Immature natural killer cell (primary cell): ENCODE measurements at places on chromosomes 5 and 9. TPM values are rescaled to one million over a fixed set of nuclear protein-coding genes. Genes with fewer than 3 reads are reported as not detected.

CSF1R gene
- 10.4 TPM for polyA plus RNA-seq

TOR4A gene
- 13.9 TPM for polyA plus RNA-seq

TMEM250 gene
- polyA plus RNA-seq: 44.6 TPM

PCDHGA6 gene
- not detected for polyA plus RNA-seq

EPB41L4A gene
- polyA plus RNA-seq: 6.0 TPM

ZNF366 gene
- polyA plus RNA-seq: not detected

ANKRD31 gene
- not detected for polyA plus RNA-seq

FGF18 gene
- polyA plus RNA-seq: not detected

PCDHB2 gene
- polyA plus RNA-seq: not detected

GFI1B gene
- polyA plus RNA-seq: 1.6 TPM

NXNL2 gene
- not detected for polyA plus RNA-seq

- H3K4me3 ChIP-seq: no peak overlapping the region
- no peaks in the 10 kb centered on the region for H3K36me3 ChIP-seq
- no peak overlapping the region for H3K27ac ChIP-seq
- no peak for DNase-seq
- no peaks in the 10 kb centered on the region for H3K4me1 ChIP-seq
Observed at GRCh38 chr9:99635032-99635431, 186.7 kb upstream of the NR4A3 start.

GRCh38 chr9:101126556-101126955 is 98.0 kb downstream of the PLPPR1 start:
- no peak for DNase-seq
- H3K27me3 ChIP-seq: no peaks in the 10 kb centered on the region
- H3K36me3 ChIP-seq: no peaks in the 10 kb centered on the region
- no peak overlapping the region for H3K4me3 ChIP-seq
- no peak overlapping the region for H3K27ac ChIP-seq

- no peak for DNase-seq
- H3K4me1 ChIP-seq: peaks cover 100% of the 10 kb centered on the region
- H3K36me3 ChIP-seq: no peaks in the 10 kb centered on the region
- peaks cover 5% of the 10 kb centered on the region for H3K27me3 ChIP-seq
Observed at GRCh38 chr9:89528131-89528530, 30.2 kb upstream of the SEMA4D start.

DNA sequence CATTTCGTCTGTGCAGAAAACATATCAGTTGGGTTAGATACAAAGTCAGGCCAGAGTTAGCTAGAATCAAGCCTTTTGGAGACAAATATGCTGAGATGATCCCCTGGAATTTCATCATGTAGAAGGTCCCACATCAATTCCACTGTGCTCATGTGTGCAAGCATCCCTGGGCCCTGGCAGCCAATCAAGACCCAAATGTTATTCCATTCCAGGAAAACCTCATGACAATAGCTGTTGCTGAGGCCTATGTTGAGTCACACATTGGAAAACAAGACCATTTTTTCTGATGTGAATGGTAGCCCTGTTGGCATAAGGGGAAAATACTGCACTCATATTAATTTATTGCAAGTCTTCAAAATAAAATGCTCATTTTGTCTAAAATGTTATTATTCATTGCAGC is 11.5 kb downstream of the SPOCK1 start:
- H3K4me1 ChIP-seq: no peaks in the 10 kb centered on the region
- peaks cover 2% of the 10 kb centered on the region for H3K27me3 ChIP-seq
- H3K36me3 ChIP-seq: no peaks in the 10 kb centered on the region

GRCh38 chr9:12771891-12772290 is 2.9 kb upstream of the LURAP1L start:
- peaks cover 7% of the 10 kb centered on the region for H3K27me3 ChIP-seq
- no peak for DNase-seq
- no peak overlapping the region for H3K4me3 ChIP-seq
- no peaks in the 10 kb centered on the region for H3K36me3 ChIP-seq
- H3K4me1 ChIP-seq: no peaks in the 10 kb centered on the region

GRCh38 chr5:131321066-131321465 is 57.2 kb downstream of the CDC42SE2 start:
- H3K27me3 ChIP-seq: no peaks in the 10 kb centered on the region
- peak overlapping the region; percentile 15 for H3K4me3 ChIP-seq
- peak overlapping the region; percentile 60 for H3K27ac ChIP-seq
- peaks cover 6% of the 10 kb centered on the region for H3K36me3 ChIP-seq

DNA sequence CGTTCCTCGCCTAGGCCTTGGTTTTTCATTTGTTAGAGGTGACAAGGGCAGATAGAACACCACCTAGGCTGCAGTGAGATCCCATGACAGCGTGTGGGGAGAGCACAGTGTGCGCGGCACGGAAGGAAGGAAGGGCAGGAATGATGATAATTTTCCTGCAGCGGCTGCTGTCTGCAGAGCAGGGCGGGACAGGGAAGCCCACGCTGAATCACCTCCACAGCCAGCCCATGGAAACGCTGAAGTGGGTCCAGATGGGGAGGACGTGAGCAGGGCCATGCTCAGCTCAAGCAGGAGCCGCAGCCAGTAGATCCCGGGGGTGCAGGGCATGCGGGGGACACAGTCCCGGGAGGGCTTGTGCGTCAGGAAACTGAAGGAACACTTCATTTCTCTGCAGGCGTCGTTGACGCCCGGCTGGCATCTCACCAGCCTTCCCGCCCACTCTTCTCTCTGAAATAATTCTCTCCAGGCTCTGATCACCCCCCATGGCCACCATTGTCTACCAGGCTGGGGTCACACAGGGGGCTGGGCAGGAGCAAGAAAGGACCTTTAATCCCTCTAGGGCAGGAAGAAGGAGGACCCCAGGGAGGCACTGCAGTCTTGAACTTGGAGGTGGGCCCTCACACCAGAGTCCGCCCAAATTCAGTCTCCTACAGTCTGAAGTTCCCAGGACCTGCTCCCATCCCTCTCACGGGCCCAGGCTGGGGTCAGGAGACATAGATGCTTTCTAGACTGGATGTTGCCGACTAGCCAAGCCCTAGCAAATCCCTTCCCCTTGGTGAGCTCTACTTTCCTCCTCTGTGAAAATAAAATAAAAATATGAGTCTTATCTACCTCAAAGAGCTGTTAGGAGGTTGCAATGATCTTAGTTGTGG is 20.9 kb upstream of the SYNPO start:
- H3K27ac ChIP-seq: no peak overlapping the region
- DNase-seq: no peak
- H3K4me1 ChIP-seq: peaks cover 5% of the 10 kb centered on the region
- H3K36me3 ChIP-seq: no peaks in the 10 kb centered on the region
- H3K4me3 ChIP-seq: no peak overlapping the region
- peaks cover 5% of the 10 kb centered on the region for H3K27me3 ChIP-seq

- DNase-seq: no peak
- H3K4me3 ChIP-seq: peak overlapping the region; percentile 64
- H3K36me3 ChIP-seq: no peaks in the 10 kb centered on the region
- H3K27me3 ChIP-seq: peaks cover 2% of the 10 kb centered on the region
Observed at GRCh38 chr5:154059583-154059982, 20.8 kb downstream of the MFAP3 start.

DNA sequence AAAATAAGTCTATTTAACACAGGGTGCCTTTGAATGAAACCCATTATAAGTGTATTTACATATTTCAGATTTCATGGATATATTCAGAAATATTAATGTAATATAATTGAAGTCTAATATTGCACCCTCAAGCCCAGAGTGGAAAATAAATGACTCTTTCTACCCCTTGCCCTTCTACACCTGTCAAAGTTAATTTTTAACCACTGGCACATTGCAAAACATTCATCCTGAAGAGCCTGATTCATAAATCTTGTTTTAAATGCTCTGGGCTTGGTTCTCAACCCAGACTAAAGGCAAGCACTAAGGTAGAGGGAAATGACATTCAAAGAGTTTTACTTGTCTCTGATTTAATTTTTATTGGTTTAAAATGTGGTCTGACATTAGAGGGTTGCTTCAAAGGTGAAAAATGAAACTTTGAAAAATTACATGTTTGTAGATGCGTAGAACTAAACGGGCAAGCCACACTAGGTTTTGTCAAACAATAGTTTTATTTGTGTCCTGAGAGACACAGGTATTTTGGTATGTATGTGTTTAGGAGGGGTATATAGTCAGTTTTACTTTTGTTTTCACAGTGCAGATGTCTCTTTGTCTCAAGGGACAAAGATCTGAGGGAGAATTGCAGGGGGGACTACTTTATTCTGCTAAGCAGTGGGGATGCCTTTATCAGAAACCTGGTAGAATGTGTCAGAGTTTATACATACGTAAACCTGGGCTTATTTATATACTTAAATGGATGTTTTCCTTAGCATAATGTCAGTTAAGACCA is 69.7 kb downstream of the PIK3R1 start:
- H3K4me1 ChIP-seq: peaks cover 87% of the 10 kb centered on the region
- no peak for DNase-seq
- peak overlapping the region; percentile 1 for H3K4me3 ChIP-seq
- peak overlapping the region; percentile 95 for H3K27ac ChIP-seq

GRCh38 chr5:34656700-34657273 is 659 bp downstream of the RAI14 start:
- H3K4me1 ChIP-seq: peaks cover 19% of the 10 kb centered on the region
- H3K4me3 ChIP-seq: peak overlapping the region; percentile 85
- H3K27ac ChIP-seq: no peak overlapping the region
- no peak for DNase-seq
- no peaks in the 10 kb centered on the region for H3K36me3 ChIP-seq

DNA sequence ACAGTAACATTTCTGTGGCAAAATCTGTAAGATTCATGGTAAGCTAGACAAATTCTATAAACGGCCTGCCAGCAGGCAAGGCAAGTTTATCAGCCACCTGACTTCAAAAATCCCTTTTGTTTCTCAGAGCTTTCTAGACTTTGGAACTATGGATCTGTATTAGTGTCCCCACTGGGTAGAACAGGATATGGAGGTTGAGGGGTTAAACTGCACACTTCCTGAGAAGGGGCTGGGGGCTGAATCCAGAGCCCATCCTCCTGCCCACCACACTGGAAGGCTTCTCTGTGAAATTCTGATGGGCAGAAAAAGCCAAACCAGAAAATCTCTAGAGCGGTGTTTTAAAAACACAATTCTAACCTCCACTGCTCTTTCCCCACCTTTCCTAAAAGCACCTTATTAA is 128.7 kb downstream of the ENTREP1 start:
- H3K36me3 ChIP-seq: no peaks in the 10 kb centered on the region
- H3K27me3 ChIP-seq: no peaks in the 10 kb centered on the region
- H3K4me1 ChIP-seq: no peaks in the 10 kb centered on the region

DNA sequence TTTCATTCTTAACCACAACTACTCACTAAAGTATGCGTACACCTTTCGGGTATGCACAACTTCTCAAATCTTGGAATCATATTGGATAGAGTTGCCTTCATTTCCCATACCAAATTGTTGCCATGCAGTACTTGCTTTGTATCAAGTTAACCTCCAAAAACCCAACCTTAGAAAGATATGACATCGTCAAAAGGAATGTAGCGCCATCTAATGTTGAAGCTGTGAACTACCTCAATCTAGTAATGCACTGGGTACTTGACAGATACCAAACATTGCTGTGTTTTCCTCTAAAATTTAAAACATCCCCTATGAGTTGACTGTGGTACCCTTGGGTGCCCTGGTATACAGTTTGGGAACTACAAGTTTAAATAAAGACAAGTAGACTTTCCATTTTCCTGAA is 318.4 kb downstream of the ARL15 start:
- no peak for DNase-seq
- H3K4me1 ChIP-seq: no peaks in the 10 kb centered on the region
- no peak overlapping the region for H3K27ac ChIP-seq
- no peaks in the 10 kb centered on the region for H3K27me3 ChIP-seq

DNA sequence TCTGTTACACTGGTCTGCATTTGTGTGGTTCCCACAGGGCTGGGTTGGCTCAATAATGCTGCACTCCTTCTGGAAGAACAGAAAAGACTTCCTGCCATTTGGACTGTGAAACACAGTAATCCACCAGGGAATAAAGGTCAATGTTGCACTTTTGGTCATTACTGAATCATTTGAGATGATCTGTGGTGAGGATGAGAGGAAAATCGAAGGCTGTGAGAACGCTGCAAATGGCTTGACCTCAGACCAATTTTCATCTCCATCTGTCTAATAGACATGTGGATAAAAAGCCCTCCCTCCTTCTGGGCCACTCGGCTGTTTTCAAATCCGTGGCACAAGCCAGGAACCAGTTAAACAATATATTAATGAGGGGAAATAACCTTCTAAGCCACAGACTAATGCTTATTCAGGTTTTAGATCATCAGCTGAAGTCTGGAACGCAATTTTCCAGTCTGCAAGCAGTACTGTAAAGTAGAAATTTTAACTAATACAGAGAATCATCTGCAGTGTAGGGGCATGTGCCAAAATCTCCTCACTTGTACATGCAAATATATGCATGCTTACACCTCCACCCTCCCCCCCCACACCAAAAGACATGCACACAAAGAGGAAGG is 20.2 kb downstream of the TLE1 start:
- H3K27ac ChIP-seq: peak overlapping the region; percentile 36
- DNase-seq: no peak
- H3K4me3 ChIP-seq: no peak overlapping the region

GRCh38 chr9:5721279-5722087 is 92.6 kb downstream of the RIC1 start:
- H3K27ac ChIP-seq: no peak overlapping the region
- H3K27me3 ChIP-seq: no peaks in the 10 kb centered on the region
- H3K36me3 ChIP-seq: peaks cover 34% of the 10 kb centered on the region
- peaks cover 14% of the 10 kb centered on the region for H3K4me1 ChIP-seq
- H3K4me3 ChIP-seq: no peak overlapping the region

DNA sequence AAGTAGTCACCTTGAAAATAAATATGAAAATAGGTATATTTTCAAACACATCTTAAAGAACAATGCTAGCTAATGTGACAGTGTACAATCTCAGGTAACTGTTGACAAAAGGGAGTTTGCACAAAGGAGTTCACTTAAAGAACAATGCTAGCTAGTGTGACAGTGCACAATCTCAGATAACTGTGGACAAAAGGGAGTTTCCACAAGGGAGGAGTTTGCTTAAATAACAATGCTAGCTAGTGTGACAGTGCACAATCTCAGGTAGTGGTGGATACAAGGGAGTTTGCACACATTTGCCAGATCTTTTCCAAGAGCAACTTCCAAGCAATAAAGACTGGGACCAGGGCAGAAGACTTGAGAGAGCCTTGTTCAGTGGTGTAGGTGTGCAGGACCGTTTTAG is 442.9 kb upstream of the FTMT start:
- peaks cover 2% of the 10 kb centered on the region for H3K27me3 ChIP-seq
- no peaks in the 10 kb centered on the region for H3K4me1 ChIP-seq
- H3K36me3 ChIP-seq: no peaks in the 10 kb centered on the region
- no peak overlapping the region for H3K4me3 ChIP-seq

- no peaks in the 10 kb centered on the region for H3K36me3 ChIP-seq
- H3K4me1 ChIP-seq: no peaks in the 10 kb centered on the region
- H3K4me3 ChIP-seq: no peak overlapping the region
- H3K27me3 ChIP-seq: no peaks in the 10 kb centered on the region
- DNase-seq: no peak
Observed at GRCh38 chr5:103755974-103756373, 193.4 kb upstream of the NUDT12 start.

- no peak overlapping the region for H3K27ac ChIP-seq
- no peak for DNase-seq
- peaks cover 18% of the 10 kb centered on the region for H3K36me3 ChIP-seq
- H3K4me1 ChIP-seq: peaks cover 19% of the 10 kb centered on the region
- H3K27me3 ChIP-seq: peaks cover 7% of the 10 kb centered on the region
Observed at GRCh38 chr5:169795338-169795737, 158.3 kb downstream of the DOCK2 start.

GRCh38 chr9:108924466-108924865 is 9.5 kb downstream of the ELP1 start:
- no peak overlapping the region for H3K27ac ChIP-seq
- no peaks in the 10 kb centered on the region for H3K27me3 ChIP-seq
- H3K36me3 ChIP-seq: peaks cover 26% of the 10 kb centered on the region
- DNase-seq: no peak
- no peaks in the 10 kb centered on the region for H3K4me1 ChIP-seq
- H3K4me3 ChIP-seq: no peak overlapping the region

GRCh38 chr9:6467006-6467625 is 54.1 kb downstream of the UHRF2 start:
- H3K27ac ChIP-seq: no peak overlapping the region
- DNase-seq: no peak
- H3K36me3 ChIP-seq: peaks cover 8% of the 10 kb centered on the region
